Stimulated activated CD8-positive, alpha-beta memory T cell treated with anti-CD3 and anti-CD28 coated beads, Interleukin-12 subunit alpha, Interleukin-12 subunit beta, amount 100 ng/mL, for 1 hour (primary cell): ENCODE measurements at places on chromosomes 2 and 18.

- DNase-seq, result no peak
Measured at GRCh38 chr2:178125862-178126261, 13.6 kb downstream of the RBM45 start.

DNA sequence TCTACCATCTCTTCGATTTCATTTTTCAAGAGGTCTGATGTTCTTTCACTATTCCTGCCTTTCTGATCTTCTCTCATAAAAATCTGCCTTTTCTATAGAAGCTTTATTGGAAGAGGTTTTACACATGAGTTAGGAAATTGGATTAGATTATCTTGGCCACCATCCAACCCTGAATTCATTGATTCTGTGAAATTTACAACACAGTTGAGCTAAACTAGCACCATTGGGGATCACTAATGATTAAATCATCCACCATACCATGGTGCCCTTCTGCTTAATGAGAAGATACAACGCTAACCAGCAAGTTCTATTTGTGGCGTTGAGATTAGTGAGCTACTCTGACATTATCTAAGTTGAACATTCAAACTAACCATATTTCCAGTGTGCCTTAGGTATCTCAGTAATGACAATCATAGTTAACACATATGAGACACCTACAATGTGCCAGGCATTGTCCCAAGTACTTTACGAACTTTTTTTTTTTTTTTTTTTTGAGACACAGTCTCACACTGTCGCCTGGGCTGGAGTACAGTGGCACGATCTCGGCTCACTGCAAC, 17.3 kb upstream of the LBH start:
- DNase-seq, result no peak

- no peak for DNase-seq
Measured at GRCh38 chr2:241948901-241949735, 79.6 kb downstream of the RTP5 start.

GRCh38 chr18:3093624-3094337, 80.8 kb upstream of the LPIN2 start:
- no peak for DNase-seq

- no peak for DNase-seq
Measured at GRCh38 chr2:119449521-119449920, 17.9 kb downstream of the TMEM37 start.

DNA sequence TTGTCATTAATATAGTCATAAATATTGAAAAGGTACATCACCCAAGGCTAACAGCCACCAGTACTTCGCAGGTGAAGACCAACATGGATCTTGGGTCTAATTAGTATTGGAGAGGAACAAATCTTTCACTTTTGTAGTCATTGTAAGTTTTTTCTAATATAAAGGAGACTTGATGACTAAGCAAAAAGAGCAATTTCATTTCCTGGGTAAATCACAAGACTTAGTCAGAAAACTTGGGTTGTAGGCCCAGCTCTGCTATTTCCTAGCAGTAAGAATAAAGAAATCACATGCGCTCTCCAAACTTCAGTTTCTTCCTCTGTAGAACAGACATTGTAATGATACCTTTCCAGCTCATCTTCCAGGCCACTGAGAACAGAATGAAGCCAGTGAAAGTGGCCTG, 40.9 kb downstream of the NRP2 start:
- no peak for DNase-seq

- no peak for DNase-seq
Measured at GRCh38 chr2:199602271-199602895, 144.6 kb upstream of the SATB2 start.

- no peak for DNase-seq
Measured at GRCh38 chr2:173126819-173127218, 51.2 kb downstream of the MAP3K20 start.

DNA sequence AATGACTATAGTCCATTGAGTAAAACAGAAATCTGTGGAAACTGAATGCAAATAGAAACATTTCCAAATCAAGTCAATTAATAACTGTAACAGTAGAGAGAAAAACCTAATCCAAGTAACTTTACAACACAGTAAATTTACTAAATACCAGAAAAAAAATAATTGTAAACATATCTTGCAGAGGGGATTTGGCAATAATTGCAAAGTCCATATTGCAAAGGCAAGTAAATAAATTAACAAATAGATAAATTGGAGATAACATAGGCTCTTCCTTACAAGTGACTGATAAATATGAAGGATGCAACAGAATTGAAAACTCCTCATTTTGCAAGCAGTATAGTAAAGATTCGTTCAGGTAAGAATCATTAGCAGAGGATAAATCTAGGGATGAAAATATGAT, 65.0 kb downstream of the SMC6 start:
- no peak for DNase-seq

DNA sequence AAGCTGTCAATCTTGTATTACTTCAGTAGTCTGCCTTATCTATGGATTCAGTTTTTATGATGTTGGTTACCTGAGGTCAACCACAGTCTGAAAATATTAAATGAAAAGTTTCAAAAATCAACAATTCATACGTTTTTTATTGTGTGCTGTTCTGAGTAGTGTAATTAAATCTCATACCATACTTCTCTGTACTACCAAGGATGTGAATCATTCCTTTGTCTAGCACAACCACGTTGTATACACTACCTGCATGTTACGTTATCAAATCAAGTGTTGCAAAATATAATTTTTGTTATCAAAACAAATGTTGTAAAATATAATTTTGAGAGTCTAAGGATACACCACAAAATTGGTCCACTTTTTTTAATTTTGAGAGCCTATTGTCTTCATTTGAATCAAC, 590.2 kb upstream of the SETBP1 start:
- no peak for DNase-seq

GRCh38 chr18:23573626-23574431, 12.5 kb downstream of the NPC1 start:
- no peak for DNase-seq

DNA sequence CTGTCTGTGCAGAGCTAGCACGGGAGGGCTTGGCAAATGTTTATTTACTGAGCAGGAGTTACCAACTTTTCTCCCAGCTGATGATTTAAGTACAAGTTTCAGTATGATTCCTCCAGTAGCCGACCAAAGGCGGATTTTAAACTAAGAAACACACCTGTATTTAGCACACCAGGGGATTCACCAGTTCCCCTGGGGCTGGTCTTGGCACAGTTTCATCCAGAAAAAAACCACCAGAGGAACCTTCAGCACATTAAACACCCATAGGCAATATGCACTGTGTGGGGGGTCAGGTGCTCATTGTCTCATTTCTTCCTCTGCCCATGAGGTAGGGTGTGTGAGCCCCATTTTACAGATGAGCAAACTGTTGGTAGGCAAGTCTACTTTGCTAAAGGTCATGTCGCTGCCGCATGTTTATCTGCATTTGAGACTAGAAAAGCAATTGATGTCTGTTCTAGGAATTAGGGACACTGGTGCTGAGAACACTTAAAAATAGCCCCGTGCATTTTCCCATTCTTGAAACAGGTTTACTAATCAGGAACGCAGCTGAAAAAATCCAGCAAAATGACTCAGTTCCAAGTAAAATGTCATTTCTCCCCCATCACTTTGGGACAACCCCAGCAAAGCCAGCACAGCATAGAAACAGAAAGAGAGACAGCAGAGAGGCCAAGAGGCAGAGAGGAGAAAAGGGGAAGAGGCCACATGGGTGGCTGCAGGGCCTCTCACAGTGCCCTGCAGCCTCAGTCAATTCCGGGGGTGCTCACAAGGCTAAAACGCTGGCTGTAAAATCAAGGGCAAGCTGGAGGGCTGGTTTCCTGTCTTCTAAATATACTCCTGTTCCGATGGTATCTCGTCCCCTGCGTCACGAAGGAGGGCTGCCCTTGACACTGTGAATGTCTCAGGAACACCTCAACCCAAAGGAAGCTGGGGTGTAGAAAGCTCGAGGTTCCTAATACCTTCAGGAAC, 166.8 kb upstream of the ID2 start:
- DNase-seq, result peak; percentile 38

DNA sequence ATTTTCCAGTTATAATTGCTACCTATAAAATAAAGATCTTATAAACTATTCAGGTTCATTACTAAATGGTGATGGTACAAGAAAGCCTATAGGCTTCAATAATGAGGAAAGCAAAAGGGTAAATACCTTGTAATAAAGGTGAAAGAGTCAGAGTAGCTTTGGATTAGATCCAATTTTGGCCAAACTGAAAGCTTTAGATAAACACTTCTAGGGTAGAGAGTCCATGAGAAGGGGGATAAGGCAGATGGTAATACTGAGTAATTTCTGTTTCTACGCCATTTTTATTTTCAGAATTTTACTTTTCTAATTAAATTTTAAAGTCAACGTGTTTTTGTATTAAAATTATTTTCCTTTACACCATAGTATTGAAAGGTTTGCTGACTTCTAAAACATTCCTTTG, 9.4 kb downstream of the CASP8 start:
- DNase-seq, result no peak

GRCh38 chr2:159897720-159898119, 99.7 kb upstream of the CD302 start:
- no peak for DNase-seq

- no peak for DNase-seq
Measured at GRCh38 chr2:157150747-157151146, 106.8 kb upstream of the GALNT5 start.

DNA sequence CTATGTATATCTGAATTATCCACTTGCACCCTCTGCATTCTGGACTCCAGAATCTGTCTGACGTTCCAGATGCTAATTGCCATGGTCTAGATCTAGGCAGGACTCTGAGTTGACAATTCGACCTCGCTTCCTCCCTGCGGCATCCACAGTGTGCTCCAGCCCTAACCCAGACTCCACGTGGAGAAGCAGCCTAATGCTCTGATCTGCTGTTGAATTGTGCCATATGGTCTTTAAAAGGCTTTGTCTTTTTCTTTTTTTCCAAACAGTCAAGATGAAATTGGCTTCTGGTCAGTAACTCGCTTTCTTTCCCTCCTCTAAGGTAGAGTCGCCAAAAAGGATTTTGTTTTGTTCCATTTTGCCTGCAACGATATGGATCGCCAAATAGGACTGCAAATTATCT, 752.6 kb upstream of the ID2 start:
- DNase-seq, result no peak

DNA sequence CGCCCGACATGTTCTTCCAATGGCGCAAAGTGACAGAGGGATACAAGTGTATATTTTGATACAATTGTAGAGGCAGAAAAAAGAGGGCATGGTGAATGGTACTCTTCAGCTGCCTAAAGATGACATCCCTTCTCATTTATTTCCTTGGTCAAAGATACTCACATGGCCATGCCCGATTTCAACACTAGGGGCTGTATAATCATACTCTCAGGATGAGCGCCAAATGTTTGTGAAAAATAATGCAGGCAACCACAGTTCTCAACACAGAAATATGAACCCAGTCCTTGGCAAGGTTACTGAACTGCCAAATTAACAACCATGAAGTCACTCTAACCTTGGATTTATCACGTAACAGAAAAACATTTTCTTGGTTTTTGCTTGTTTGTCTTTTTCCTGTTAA, 204.4 kb downstream of the CCDC102B start:
- DNase-seq, result no peak

- no peak for DNase-seq
Measured at GRCh38 chr2:9463698-9464034, 10.7 kb upstream of the IAH1 start.

- DNase-seq, result no peak
Measured at GRCh38 chr2:241816431-241817121, 7.6 kb downstream of the NEU4 start.

DNA sequence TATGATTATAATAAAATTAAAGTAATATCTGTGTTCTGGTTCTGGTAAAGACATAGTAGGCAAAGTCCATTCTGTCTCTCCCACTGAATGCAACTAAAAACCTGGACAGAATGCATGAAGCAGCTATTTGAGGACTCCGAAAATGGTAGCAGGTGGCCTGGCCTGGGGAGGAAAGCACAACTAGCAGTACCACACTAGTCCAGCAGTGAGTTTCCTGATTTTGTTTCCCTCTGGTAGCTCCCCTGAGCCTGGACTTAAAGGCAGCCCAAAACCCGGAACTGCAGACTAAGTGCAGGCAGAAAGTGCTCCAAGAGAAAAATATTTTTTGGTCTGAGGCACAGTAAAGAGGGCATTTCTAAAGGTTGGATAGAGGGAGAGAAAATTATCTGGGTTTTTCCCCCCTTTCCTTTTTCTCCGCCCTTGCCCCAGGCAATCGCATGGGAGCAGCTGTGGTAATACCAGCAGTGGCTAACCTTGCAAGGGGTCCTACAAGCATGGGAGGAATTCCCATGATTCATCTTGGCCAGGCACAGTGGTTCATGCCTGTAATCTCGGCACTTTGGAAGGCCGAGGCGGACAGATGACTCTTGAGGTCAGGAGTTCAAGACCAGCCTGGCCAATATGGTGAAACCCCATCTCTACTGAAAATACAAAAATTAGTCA, 32.3 kb downstream of the ASXL2 start:
- no peak for DNase-seq

DNA sequence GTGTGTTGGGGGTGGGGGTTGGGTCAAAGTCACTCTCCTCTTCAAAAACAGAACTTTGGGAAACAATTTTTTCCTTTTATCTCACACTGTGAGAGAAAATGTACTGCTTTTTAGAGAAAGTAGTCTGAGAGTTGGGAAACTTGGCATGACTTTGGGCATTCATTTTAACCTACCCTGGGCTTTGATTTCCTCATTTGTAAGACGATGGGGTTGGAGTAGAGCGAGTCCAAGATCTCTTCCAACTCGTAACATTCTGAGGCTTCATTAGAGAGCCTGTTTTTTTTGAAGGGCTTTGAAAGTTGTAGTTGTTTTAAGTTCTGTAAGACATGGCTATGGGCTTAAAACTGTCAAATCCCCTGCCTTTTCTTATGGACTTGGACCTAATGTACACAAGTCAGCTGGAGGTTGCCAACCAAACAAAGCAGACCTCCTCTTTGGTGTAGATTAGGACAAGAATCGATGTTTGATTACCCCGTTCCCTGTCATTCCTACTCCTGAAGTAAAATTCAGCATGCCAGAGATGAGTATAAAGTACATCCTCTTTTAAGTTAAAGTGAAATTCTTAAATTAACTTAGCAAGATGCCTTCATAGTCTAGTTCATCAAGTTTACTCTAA, 8.4 kb downstream of the PHLPP1 start:
- DNase-seq, result no peak

- no peak for DNase-seq
Measured at GRCh38 chr2:35355056-35355455, 1000.5 kb upstream of the CRIM1 start.

- no peak for DNase-seq
Measured at GRCh38 chr2:166727095-166727494, 161.2 kb upstream of the XIRP2 start.

GRCh38 chr18:7878265-7879211, 311.4 kb downstream of the PTPRM start:
- DNase-seq, result no peak

GRCh38 chr18:13222856-13223281, 4.3 kb downstream of the LDLRAD4 start:
- no peak for DNase-seq

- DNase-seq, result no peak
Measured at GRCh38 chr2:126887506-126887905, 11.2 kb upstream of the TEX51 start.

DNA sequence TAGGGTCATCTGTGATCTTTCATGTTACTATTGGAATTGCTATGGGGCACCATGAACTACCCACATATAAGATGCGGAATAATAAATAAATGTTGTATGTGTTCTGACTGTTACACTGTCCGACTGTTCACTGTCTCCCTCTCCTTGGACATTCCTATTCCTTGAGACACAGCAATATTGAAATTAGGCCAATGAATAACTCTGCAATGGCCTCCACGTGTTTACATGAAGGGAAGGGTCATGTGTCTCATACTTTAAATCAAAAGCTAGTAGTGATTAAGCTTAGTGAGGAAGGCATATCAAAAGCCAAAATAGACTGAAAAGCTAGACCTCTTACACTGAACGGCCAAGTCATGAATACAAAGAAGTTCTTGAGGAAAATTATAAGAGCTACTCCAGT, 751.3 kb downstream of the SOCS6 start:
- no peak for DNase-seq
